ENCODE measurements at places on chromosomes 3 and 15.

DNA sequence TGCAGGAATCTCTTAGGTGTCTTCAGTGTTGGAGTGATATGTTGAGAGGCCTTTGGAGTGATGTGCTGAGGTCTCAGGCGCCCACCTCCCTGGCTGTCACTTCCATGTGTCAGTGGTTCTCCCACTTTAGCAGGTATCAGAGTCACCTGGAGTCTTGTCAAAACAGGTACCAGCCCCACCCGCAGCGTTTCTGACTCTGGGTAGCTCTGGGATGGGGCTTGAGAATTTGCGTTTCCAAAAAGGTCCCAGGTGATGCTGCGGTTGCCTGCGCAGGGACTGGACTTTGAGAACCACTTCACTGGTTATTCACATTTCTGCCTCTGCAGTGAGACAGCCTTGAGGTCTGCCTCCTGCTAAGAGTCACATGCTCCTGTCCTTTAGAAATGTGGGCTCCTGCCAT, 15.5 kb downstream of the UMPS start:
- DNase-seq = no peak

DNA sequence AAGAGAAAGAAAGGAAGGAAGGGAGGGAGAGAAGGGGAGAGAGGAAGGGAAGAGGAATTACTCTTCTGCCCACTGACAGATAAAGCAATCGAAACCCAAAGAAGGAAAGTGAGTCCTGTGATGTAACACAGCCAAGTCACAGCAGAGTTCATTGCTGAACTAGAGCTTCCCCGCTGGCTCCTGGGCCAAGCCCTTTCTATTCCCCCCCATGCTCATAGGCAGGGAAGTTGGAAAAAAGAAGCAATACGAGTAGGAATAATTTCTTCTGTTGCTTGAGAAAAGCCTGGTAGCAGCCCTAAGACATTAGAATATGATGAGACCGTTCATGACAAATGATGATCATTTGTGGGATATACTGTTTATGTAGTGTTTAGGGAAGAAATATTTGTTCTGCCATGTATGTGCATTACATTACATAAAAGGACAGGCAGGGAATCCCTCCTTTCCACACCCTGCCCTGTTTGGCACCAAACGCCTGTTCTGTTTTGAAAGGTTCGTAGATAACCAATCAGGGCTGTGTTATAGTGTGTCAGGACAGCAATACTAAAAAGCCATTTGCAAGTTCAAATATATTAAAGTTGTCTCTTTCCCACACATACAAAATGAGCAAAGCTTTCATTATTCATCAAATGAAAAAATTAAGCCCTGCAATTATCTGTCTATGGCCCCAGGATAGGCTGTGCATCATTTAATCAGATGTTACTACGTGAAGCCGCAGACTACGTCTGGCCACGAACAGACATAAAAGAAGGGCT, 111.0 kb upstream of the TRPM1 start:
- DNase-seq = no peak

- peak; percentile 83 for DNase-seq
These were observed 87.6 kb downstream of the FOXP1 start for GRCh38 chr3:71495708-71496472.

- DNase-seq = no peak
These were observed 312.3 kb upstream of the ICE2 start for GRCh38 chr15:60791216-60791615.

DNA sequence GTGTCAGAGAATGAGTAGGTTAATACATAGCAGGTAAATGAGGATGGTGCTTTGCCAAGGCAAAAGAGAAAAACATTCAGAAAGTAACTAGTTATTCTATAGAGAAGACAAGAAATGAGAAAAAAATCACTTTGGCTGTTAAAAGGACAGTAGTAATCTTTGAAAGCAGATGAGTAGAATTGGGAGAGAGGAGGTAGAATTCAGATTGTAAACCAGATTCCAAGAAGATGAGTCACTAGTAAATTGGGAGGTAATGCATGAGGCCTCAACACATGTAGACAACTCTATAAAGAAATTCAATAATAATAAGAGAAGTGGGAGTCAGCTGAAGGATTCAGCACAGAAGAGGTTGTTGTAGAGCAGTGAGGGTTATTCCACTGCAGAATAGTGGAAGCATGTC, 81.4 kb downstream of the MBNL1 start:
- DNase-seq = no peak

GRCh38 chr3:185943760-185944106, 5.9 kb upstream of the TRA2B start:
- DNase-seq = no peak

- no peak for DNase-seq
These were observed 74.2 kb upstream of the ICE2 start for GRCh38 chr15:60553163-60553562.

GRCh38 chr15:36682101-36682500, 102.7 kb downstream of the CDIN1 start:
- no peak for DNase-seq

DNA sequence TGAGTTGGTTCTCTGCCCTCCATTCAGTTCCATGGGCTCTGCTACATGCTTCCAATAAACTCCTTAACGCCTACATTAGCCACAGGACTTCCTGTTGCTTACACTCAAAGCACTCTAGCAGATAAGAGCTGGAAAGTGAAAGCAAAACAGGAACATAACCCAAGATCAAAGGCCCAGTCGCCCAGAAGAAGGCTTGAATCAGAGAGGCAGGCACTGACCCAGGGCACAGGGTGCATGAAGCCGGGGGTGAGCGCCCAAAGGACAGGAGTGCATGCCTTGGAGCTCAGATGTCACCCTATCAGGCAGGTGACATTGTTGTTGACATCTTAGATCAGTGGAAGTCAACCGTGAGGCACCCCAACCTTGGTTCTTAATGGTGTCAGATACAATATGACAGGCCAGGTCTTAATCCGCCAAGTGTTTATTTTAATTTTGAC, 235.1 kb downstream of the UACA start:
- no peak for DNase-seq

DNA sequence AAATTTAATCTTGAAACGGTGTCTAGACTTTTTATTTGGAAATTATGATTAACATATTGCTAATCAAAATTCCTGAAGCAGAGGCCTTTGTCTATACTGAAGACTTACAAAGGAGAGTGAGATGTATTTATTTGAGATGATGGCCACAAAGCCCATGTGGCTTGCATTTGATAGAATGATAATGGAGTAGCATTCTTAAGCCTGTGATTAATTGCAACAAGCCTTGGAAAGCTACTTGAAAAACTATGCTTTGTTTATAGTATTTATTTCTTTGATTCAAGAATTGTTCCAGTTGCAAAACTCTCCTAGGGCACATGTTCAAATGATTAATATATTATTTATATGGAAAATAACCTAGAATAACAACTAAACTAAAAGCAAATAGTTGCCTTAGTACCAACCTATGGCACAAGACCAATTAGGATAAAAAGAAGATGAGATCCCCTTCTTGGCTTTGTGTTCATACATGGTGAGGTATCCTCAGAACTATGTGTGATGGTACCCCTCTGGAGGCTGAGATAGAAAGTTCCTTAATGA, 244.1 kb upstream of the TBL1XR1 start:
- DNase-seq = no peak

- DNase-seq = no peak
These were observed 53.8 kb downstream of the MAP2K1 start for GRCh38 chr15:66440501-66440900.

GRCh38 chr3:110236976-110237610, 834.5 kb upstream of the NECTIN3 start:
- no peak for DNase-seq

DNA sequence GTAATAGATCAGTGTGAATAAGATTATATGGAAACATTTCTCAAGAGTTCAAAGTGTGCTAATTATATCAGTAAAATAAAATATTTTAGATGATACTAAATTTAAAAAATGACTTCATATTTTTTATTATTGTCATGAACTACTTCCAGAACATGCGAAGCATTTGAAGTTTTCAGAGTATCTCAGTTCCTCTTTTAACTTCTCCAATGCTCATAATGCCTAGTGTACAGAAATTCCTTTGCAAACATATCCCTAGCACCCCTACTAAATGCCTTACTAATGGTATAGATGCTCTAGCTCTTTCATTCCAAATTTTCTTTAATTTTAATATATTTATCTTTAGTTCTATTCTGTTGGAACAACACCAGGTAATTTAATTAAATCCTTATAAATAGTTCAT, 580.4 kb downstream of the CADM2 start:
- no peak for DNase-seq

- DNase-seq = no peak
These were observed 3.7 kb upstream of the PRKAR2A start for GRCh38 chr3:48851407-48851806.

DNA sequence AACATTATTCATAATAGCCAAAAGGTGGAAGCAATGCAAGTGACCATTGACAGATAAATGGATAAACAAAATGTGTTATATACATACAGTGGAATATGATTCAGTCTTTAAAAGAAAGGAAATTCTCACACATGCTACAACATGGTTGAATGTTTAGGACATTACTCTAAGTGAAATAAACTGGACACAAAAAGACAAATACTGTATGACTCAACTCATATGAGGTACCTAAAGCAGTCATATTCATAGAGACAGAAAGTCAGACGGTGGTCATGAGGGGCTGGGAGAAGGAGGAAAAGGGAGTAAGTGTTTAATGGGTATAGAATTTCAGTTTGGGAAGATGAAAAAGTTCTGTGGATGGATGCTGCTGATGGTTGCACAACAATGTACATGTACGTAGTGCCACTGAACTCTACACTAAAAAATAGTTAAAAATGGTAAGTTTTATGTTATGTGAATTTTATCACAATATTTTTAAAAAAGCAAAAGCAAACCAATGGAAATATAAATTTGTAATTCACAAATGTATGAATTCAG, 5.3 kb downstream of the TXNRD3 start:
- DNase-seq = no peak

GRCh38 chr15:61856295-61856694, 204.0 kb downstream of the VPS13C start:
- DNase-seq = no peak

- no peak for DNase-seq
These were observed 29.3 kb downstream of the KNL1 start for GRCh38 chr15:40623361-40623760.

DNA sequence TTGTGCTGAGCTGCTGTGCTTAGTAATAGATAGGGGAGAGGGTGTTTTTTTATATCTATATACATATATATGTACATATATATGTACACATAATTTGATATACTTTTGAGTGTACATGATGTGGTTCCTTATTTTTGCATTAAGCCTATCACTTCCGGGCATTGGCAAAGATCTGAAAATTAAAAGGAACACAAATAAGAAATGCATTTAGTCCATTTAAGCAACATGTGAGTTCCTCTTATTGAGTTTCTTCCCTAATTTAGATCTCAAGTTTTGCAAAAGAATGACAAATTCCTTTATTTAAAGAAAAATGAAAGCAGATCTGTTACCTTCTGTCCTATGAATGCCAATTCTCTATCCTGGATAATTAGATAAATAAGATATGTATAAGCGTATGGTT, 435.1 kb downstream of the LPP start:
- DNase-seq = no peak

DNA sequence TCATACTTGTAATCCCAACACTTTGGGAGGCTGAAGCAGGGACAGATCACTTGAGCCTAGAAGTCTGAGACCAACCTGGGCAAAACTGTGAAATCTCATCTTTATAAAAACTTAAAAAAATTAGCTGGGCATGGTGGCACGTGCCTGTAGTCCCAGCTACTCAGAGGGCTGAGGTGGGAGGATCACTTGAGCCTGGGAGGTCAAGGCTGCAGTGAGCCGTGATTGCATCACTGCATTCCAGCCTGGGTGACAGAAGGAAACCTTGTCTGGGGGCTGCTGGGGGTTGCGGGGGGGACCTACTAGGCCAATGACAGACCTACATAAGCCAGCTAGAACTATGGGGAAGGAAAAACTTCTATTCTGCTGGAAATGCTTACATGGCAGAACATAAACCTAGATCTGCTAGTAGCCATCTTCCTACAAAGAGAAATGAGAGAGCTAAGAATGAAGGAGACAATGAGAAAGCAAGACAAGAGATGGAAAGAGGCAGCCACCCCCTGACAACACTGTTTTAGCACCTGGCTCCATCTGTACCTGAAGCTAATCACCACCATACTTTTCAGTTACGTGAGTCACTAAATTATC, 23.9 kb downstream of the FOXP1 start:
- DNase-seq = no peak

DNA sequence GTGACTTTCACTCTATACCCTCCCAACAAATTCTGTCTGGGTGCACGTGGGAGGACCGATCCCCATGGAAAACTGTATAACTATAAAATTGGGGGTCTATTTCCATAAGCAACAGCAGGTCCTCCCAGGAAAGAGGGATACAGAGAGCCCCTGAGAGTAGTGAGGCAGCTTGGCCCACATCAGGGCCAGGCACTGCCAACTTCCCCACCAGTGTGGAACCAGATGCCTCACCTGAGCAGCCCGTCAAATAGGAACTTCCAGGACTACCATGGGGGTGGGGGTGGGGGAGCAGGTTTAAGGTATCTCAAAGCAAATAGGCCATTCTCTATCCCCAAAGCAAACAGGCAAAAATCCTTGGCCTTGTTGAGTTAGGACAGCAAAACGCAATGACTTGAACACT, 33.3 kb upstream of the DUSP7 start:
- DNase-seq = no peak

DNA sequence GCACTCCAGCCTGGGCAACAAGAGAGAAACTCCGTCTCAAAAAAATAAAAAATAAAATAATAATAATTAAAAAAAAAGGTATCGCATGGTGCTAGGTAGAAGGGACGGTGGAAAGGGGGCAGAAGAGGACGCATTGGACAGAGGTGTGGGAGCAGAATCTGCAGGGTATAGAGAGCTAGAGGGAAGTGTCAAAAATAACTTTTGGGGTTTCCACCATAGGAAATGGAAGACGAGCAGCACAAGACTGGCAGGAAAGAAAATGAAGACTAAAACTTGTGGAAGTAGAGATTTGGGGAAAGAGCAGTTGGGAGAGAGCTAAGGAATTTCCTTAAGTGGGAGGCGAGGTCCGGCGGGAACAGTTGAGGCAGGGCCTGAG, 585 bp upstream of the MKRN2 start:
- no peak for DNase-seq

DNA sequence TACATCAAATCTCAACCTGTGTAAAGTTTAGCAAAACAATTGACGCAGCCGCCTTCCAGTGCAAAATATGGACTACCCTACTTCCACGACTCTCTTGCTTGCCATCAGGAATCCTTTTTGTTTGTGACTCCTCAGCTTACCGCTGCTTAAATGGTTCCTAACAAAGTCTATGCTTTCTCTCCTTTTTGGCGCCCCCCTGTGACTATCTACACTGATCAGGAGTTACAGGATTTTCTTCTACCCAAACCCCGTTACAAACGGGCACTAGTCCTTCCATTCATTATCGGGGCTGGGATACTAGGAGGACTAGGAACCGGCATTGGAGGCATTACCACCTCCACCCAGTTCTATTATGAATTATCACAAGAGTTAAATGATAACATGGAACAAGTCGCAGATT, 184.0 kb downstream of the IGSF11 start:
- no peak for DNase-seq

DNA sequence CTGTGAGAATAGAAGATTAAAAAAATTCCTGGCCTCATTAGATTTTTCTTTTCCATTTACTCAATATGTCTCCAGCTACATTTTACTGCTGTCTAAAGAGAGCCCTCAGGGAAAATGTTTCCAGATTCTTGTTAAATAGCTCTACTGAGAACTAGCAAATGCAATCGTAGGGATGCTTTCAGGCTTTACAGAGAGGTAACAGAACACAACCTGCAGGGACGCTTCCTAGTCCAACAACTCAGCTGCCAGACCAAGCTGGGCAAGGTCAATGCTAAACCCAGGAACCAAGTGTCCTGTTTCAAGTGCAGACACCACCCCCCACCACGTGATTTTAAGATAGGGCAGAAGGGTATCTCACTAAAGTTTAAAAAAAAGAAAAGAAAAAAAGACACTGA, 25.2 kb downstream of the ARHGEF3 start:
- DNase-seq = no peak

Measured in AG09309 (cell line).